Posterior vena cava (tissue), 2 donors: ENCODE measurements at places on chromosomes 3 and 15. TPM values are rescaled to one million over a fixed set of nuclear protein-coding genes. Genes with fewer than 3 reads are reported as not detected.

COL6A6 gene
- 0.81 TPM for total RNA-seq

RNU5B-1 gene
- total RNA-seq, result 95.0 TPM

CX3CR1 gene
- 0.52 TPM for total RNA-seq

ZNF35 gene
- total RNA-seq, result 16.1 TPM

SGO1 gene
- total RNA-seq, result 0.23 TPM

OGG1 gene
- total RNA-seq, result 15.4 TPM

LHFPL4 gene
- not detected for total RNA-seq

ASTE1 gene
- 5.6 TPM for total RNA-seq

ADAMTS7 gene
- total RNA-seq, result 8.9 TPM

OXSM gene
- 6.8 TPM for total RNA-seq

SPPL2A gene
- 108 TPM for total RNA-seq

FMN1 gene
- 20.2 TPM for total RNA-seq

PRRT3 gene
- total RNA-seq, result 1.5 TPM

CHRNA3 gene
- total RNA-seq, result not detected
